HL-60 (cell line): ENCODE measurements at places on chromosomes 7 and 10.

GRCh38 chr7:50812094-50812493 is 29.4 kb upstream of the GRB10 start:
- no peak for DNase-seq

- peak; percentile 94 for DNase-seq
Measured at GRCh38 chr10:100535715-100536353, at the start of gene HIF1AN. HIF1AN (plus strand) TSS chr10:100535943; CDS start chr10:100535959, 16 bp downstream.

- DNase-seq = peak; percentile 35
Measured at GRCh38 chr10:125146791-125147579, 13.4 kb downstream of the CTBP2 start.

DNA sequence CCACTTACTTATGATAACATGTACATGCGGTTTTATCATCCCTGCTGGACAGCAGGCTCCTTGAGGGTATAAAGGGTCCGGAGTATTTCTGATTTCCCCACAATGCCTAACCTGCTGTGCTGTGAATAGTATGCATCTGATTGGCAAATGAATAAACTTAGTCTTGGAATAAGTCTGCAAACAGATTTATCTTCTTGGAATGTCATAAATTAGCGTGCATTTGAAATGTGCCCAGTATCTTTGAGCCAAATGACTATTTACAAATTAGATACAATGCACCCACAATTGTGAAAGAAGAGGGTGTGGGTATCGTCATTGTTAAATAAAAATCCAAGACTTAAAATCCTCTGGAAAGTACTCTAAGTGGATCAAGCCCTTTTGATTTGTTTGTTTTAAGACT is 106.0 kb downstream of the OSBPL3 start:
- no peak for DNase-seq

DNA sequence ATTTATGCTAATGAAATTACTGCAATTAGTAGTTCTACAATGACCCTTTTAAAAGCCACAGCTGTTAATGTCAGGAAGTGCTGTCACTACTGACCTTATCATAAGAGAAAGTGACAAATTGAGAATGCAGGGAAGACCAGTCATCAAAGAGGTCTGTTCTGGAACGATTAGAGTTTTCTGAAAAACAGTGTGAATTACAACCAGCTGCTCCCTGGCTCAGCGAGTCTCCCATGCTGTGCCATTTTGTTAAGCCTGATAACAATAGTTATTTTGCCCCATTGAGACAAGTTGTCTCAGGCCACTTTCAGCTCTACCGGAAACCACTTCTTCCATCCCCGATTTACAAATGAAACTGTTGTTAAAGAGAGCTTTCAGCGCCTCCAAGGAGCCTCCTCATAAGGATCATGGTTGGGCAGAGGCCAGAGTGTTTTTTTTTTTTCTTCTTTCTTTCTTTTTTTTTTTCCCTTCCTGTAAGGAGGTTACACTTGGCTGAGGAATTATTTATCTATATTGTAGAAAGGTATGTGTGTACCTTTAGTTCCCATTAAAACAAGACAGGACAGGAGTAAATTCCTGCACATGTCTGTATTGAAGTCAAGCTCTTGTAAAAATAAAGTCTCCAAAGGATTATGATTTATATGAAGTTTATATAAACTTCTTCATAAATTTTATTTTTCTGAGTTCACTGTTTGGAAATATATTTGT is 173.6 kb downstream of the CDCA7L start:
- no peak for DNase-seq

DNA sequence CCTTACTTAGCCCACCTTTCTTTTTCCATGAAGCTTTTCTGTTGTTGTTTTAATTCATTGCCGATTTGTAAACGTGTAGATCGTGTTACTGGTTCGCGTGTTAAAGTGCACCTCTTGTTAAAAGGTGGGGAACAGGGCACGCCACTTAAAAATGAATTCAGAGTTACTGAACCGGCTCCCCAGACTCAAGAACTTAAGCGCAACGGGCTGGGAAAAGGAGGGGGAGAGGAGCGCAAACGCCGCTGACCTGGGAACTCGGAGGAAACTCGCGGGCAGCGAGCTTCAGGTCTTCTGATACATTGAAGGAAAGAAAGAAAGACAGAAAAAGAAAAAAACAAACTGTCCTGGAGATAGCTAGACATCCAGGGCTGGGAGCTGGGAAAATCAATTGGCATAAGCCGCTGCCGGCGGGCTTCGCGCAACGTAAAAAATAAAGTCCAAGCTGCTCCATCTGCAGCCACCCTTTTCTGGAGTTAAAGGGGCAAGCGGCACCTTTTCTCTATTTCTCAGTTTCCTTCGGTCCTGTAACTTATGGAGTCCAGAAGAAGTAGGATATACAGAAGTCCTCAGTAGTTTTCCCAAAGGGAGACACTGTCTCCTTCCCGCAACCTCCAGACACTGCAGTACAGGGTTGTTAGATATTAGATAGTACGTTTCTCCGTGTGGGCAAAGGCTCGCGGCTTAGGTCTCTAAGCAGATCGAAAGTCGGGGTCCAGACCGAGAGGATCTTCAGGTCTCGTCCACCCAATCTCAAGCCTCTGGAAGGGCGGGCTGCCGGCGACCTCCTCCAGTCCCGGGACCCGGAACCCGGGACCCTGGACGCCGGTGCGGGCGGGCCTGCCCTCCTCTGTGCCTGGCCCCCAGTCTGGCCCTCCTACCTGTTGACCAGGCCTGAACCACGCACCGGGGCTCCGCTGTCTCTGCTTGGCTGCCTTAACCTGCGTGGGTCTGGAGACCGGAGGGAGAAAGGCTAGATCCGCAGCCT is 1.8 kb upstream of the DLX6 start:
- no peak for DNase-seq

DNA sequence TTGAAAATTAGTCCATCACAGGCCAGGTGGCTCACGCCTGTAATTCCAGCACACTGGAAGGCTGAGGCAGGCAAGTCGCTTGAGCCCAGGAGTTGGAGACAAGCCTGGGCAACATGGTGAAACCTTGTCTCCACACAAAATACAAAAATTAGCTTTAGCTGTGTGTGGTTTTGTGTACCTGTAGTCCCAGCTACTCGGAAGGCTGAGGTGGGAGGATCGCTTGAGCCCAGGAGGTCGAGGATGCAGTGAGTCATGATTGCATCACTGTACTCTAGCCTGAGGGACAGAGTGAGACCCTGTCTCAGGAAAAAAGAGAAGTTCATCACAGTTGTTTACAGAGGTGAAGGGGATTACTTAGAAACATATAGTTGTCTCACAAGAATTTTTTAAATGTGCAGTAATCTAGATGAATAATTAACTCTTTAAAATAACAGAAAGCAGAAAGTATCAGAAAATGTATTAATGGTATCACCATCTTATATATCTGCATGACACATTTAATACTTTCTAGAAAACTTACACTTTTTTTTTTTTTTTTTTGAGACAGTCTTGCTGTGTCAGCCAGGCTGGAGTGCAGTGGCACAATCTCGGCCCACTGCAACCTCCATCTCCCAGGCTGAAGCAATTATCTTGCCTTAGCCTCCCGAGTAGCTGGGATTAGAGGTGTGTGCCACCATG is 8.9 kb downstream of the LCOR start:
- DNase-seq = no peak

- DNase-seq = no peak
Measured at GRCh38 chr10:85666102-85666501, 700.5 kb downstream of the GRID1 start.

GRCh38 chr10:129942936-129943715 is 20.9 kb downstream of the EBF3 start:
- no peak for DNase-seq

GRCh38 chr7:157272351-157273207 is 64.2 kb upstream of the DNAJB6 start:
- DNase-seq = no peak

- no peak for DNase-seq
Measured at GRCh38 chr10:2362331-2362730, 625.0 kb upstream of the ADARB2 start.

GRCh38 chr7:125661677-125662076 is 732.1 kb upstream of the POT1 start:
- DNase-seq = no peak

- DNase-seq = no peak
Measured at GRCh38 chr10:16519908-16520861, 1.5 kb downstream of the C1QL3 start.

DNA sequence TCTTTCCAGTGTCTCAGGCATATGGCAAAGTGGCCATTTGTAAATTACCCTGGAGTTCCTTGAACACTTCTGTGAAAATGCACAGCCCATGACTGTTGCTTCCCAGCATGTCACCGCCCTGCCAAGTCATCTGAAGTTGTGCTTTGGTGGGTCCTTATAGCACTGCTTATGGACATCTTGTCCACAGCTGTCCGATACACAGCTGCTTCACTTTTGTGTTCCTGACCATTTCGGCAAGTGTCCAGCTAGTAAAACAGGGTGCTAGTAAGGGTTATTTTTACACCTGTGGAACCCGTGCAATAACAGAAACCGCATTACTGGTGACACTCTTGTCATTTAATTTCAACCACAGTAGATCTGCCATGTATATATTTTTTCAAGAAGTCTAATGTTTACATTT is 29.7 kb downstream of the PIP4K2A start:
- DNase-seq = no peak

DNA sequence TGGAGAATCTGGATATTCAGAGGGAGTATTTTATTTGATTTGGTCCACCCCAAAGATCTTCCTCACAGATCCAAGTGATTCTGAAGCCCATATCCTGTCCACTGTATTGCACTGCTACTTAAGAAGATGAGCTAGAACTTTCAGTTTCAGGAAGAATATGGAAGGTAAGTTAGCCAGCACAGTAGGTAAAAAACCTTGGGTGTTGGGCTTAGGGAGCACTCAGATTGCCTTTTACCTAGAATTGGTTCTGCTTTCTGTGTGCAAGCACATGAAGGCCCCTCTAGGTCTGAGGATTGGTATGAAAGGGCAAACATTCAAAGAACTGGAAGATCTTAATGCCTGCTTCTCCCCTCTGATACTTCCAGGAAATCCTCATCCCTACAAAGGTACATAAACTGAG is 146.7 kb upstream of the COL1A2 start:
- DNase-seq = no peak

DNA sequence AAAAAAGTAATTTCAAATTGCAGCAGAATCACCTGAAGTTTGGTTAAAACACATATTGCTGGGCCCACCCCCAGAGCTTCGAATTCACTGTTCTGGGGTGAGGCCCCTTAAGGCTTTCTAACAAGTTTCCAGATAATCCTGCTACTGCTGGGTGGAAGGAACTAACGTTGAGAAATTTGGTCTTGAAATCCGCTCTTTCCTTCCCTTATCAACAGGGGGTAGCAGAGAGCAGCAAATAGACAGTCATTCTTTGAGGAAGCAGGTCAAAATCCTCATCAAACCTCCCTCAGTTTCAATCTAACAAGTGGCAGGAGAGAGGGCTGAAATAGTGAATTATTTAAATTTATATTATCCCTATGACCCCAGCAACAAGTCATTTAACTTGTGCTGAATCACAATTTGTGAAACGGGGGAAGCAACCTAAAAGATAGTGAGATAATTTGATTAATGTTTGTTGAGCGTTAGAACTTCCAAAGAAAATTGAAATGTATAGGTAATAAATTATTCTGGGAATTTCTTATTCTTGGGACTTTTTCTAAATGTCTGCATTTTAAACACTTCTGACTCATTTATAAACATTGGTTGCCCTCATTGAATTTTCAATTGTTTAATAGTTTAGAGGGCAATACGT is 21.7 kb upstream of the MALSU1 start:
- DNase-seq = no peak

GRCh38 chr10:61336831-61337230 is 116.3 kb downstream of the TMEM26 start:
- DNase-seq = no peak

- no peak for DNase-seq
Measured at GRCh38 chr10:129692695-129693094, 225.7 kb downstream of the MGMT start.

- no peak for DNase-seq
Measured at GRCh38 chr7:112770051-112770450, 20.1 kb downstream of the TMEM168 start.

DNA sequence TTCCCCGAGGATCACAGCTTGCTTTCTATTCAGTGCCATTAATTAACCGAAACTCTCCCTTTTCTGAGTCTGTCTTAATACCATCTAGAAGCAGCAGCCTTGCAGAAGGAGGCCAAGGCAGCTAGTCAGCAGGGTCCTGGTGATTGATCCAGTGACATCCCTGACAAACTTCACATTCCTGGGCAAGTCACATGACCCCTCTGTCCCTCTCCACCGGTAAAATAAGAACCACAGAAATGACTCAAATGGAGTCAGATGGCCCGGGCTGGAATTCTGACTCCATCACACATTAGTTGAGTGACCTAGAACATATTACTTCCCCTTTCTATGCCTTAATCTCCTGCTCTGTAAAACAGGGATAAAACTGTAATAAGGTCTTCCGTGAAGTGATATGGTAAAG is 17.2 kb upstream of the ACSL5 start:
- DNase-seq = no peak

DNA sequence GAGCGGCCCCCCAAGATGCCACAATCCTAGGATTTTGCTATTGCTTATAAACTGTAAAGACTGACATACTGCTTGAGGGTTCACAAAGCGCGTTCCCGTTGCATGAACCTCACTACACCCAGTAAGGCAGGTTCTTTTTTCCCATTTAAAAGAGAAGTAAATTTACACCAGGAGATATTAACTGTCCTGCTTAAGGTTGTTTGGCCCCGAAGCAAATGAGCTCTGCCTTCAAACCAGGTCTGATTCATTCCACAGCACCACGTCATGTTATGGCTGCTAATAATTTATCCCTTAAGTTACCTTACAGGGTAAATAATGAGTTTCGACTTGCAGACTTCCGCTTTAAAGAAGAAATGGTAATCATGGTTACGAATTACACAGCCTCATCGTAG is 559 bp upstream of the FKBP14 start:
- peak; percentile 39 for DNase-seq

DNA sequence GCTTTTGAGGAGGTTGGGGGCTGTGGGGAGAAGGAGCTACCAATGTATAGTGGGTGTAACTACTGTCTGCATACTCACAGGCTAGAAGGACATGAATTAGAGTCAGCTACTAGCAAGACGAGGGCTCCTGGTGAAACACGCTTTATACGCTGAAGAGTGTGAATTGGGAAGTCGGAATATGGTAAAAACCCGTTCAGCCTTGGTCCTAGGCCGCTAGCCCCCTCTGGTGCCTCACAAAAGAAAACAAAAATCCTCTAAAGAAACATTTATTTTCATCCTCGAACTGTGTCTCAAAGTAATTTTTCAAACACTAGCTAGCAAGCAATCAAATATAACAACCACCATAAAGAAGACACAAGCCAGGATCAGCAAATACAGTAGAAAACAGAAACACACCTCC is 338.1 kb upstream of the SEMA3C start:
- DNase-seq = no peak

- no peak for DNase-seq
Measured at GRCh38 chr7:665736-666453, 60.6 kb upstream of the DNAAF5 start.
